Caco-2 (cell line): ENCODE measurements at places on chromosomes 13 and 19.

GRCh38 chr19:12346896-12347295, 13.5 kb upstream of the ZNF563 start:
- no peaks in the 10 kb centered on the region for H3K4me1 ChIP-seq
- H3K27ac ChIP-seq: no peak overlapping the region
- H3K27me3 ChIP-seq: no peaks in the 10 kb centered on the region
- no peak overlapping the region for H3K4me3 ChIP-seq

GRCh38 chr19:34367624-34367957, 2.6 kb downstream of the GPI start:
- no peak overlapping the region for H3K27ac ChIP-seq
- no peaks in the 10 kb centered on the region for H3K27me3 ChIP-seq
- H3K4me1 ChIP-seq: peaks cover 12% of the 10 kb centered on the region; the same call in 1 of the 2 replicates

DNA sequence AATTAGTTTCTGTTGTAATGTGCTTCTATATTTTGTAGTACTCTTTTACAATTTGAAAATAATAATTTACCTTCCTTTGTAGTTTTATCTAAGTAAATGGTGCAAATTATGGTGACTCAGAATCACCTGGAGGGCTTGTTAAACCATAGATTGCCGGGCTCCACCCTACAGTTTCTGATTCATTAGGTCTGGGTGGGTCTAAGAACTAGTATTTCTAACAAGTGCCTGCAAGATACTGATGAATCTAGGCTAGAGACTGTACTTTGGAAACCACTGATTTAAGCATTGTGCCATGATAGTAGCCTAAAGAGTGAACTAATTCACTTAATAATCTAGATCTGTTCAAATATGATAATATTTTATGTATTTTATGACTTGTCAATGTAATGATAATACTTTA, 437.4 kb upstream of the SPRY2 start:
- H3K27ac ChIP-seq: no peak overlapping the region
- H3K4me1 ChIP-seq: no peaks in the 10 kb centered on the region
- no peak for DNase-seq

- no peak for DNase-seq
- no peaks in the 10 kb centered on the region for H3K4me1 ChIP-seq
- no peaks in the 10 kb centered on the region for H3K36me3 ChIP-seq
- H3K4me3 ChIP-seq: no peak overlapping the region
- H3K27me3 ChIP-seq: no peaks in the 10 kb centered on the region
These were observed 10.5 kb downstream of the GNG7 start for GRCh38 chr19:2691951-2692350.

GRCh38 chr13:46577696-46578589, 25.0 kb downstream of the LRCH1 start:
- no peak overlapping the region for H3K4me3 ChIP-seq
- H3K27ac ChIP-seq: no peak overlapping the region
- no peaks in the 10 kb centered on the region for H3K27me3 ChIP-seq
- H3K36me3 ChIP-seq: no peaks in the 10 kb centered on the region
- no peak for DNase-seq
- peaks cover 41% of the 10 kb centered on the region for H3K4me1 ChIP-seq

GRCh38 chr19:2084993-2085720, 11.0 kb downstream of the MOB3A start:
- H3K4me1 ChIP-seq: peaks cover 4% of the 10 kb centered on the region; the same call in 1 of the 2 replicates
- DNase-seq: no peak
- no peaks in the 10 kb centered on the region; the same call in 1 of the 2 replicates for H3K36me3 ChIP-seq
- H3K4me3 ChIP-seq: no peak overlapping the region
